ENCODE measurements at places on chromosomes 2 and 18.

DNA sequence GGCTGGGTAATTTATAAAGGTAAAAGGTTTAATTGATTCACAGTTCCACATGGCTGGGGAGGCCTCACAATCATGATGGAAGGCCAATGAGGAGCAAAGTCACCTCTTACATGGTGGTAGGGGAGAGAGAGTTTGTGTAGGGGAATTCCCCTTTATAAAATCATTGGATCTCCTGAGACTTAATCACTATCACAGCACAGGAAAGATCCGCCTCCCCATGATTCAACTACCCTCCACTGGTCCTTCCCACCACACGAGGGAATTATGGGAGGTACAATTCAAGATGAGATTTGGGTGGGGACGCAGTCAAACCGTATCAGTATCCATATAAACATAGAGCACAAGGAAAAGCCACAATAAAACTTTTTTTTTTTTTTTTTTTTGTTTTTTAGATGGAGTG, 172.6 kb upstream of the PIEZO2 start:
- no peak for DNase-seq

GRCh38 chr2:11142987-11143386, 12.3 kb upstream of the SLC66A3 start:
- no peak for DNase-seq

GRCh38 chr2:126634273-126634861, 21.6 kb upstream of the GYPC start:
- peak; percentile 37 for DNase-seq

GRCh38 chr2:120898496-120898895, 162.8 kb downstream of the GLI2 start:
- no peak for DNase-seq

DNA sequence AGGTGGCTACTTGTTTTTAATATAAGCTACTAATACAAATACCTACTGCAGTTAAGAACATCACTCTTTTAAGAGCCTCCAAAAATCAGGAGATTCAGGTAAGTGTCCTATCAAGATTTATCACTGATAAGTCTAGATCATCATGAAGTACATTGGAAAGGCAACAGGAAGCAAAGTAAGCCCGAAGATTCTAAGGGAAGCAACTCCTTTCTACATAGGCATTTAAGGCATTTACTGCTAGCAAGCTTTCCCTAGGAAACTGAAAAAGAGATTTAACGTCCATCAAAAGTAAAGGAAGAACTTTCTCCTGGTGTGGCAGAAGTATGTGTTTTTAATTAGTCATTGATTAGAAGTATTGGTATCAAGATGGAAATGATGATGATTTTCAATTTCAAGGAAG, 3.7 kb downstream of the STK17B start:
- no peak for DNase-seq

DNA sequence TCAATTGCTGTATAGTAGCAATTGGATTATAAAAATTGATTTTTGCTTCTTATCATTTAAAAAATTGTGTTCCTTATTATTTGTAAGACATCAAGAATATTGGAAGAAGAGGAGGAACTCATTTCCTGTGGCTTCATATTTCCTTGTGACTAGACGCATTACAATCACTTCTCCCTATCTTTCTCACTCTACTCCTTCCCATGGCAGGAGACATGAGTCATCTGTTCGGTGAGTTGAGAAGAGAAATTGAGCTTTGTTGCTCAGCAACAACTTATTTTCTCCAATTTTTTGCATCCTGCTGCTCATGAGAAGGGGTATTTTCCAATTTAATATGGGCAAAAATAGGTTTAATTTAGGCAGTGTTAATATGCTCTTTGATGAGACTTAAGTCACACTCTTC, 1783.9 kb downstream of the SUCLG1 start:
- DNase-seq: no peak

DNA sequence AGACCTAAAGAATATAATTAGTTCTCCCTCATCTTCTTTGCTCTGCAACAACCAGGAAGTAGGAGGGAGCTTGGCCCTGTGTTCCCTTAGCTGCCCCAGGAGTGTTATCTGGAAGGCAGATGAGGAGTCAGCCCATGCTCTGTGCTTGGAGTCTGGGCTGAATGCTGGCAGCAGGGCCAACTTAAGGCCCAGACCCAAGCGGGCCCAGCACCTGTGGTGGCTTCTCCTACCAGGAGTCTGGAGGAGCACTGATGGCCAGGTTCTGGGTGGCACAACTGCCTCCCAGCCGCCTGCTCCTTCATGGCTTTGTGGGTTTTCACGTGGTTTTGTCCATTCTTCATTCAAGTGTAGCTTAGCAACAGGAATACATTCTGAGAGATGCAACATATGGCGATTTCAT, 1910.7 kb upstream of the LRRTM1 start:
- DNase-seq: no peak

GRCh38 chr2:208280933-208281332, 14.9 kb downstream of the PIKFYVE start:
- peak; percentile 22 for DNase-seq

- DNase-seq: no peak
Measured at GRCh38 chr2:141490886-141491285, 639.9 kb downstream of the LRP1B start.

DNA sequence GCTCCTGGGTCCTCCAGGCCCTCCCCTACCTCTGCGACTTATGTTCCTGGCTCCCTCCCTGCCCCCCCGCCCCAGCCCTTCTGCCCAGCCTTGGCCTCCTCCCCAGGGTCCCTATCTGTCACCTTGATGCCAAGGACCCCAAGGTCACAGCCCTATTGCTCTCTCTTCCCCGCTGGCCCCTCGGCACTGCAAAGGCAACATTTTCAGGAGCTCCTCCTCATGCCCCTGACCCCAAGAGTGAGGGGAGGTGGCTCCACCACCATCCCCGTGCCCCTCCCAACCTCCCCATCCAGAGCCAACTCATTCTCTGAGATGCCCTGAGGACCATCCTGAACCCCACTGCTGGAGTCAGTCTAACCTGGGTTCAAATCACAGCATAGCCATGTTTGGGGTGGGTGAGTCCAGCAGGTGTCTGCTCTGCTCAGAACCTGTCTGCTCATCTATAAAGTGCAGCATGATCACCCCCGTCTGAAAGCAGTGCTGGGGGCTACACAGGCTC, 11.7 kb downstream of the LIMS2 start:
- DNase-seq: no peak

DNA sequence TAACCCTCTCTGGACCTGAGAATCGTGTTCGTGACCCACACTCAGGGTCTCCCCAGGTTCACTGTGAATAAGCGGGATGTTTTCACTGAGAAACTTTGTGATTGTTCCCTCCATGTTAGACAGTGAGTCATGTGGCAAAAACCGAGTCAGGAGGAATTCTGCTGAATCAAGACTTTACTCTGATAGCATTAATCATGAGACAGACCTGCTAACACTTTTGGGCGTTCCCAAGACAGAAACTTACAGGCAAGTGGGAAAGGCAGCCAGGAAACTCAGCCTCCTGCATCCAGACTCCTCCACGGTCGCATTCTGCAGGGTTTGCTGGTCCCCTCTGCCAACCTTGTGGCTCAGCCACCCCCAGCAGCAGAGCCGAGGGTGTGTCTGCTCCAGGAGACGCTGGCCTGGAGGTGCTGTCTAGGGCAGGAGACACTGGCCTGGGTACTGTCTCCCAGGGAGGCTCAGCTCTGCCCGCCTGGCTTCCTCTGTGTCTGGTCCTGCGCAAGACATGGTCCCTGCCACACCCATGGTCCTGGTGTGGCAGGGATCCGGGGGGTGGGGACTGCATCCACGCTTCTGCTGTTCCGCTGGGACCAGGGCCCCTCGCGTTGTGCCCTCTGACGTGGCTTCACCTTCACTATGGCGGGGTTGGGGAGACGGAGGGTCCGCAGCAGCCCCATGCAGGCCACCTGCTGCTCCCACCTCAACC, 177.4 kb downstream of the TWIST2 start:
- no peak for DNase-seq

DNA sequence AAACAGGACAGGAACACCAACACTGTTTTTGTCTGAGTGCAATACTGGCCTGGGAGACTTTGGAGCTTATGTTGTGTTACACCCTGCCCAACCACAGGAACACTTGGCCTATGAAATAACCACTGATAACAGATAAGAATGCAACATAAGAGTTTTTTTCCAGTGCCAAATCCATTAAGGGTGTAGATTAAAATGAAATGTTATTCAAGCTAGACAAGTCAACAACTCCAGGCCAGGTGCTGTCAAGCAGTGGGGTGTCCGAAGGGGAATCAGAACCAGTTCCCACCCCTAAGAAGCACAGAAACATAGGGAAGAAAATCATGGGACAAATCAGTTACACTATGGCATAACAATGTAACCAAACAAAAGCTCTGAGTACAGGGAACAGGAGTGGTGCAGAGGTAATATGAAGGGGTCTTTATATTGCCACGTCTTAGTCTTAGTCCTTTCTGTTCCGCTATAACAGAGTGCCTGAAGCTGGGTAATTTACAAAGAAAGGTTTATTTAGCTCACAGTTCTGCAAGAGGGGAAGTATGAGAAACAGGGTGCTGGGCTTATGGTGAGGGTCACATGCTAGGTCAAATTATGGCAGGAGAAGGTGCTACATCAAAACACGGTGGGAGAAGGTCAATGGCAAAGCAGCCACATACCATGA, 3.8 kb downstream of the AFG3L2 start:
- DNase-seq: no peak

DNA sequence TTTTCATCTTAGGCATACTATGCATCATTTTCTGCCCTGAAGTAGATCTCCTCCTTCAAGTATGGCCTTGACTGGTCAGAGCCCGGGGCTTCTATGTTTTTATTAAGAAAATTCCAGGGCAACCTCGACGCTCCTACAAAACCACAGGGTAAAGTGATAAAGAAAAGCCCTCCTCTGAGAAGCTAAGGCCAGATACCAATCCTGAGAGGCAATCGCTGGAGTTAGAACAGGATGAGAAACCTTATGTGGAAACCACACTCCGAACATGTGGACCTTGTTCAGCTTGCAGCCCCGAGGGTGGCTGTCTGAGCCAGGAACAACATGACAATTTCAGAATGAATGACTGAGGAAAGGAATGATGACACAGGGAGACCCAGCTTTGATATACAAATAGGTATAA, 35.6 kb downstream of the RMC1 start:
- DNase-seq: no peak

GRCh38 chr2:95376311-95377215, 25.9 kb upstream of the FAHD2A start:
- no peak for DNase-seq

GRCh38 chr18:47149457-47150028, 757 bp downstream of the HDHD2 start:
- DNase-seq: no peak

- no peak for DNase-seq
Measured at GRCh38 chr2:100197631-100198153, 55.3 kb upstream of the AFF3 start.

DNA sequence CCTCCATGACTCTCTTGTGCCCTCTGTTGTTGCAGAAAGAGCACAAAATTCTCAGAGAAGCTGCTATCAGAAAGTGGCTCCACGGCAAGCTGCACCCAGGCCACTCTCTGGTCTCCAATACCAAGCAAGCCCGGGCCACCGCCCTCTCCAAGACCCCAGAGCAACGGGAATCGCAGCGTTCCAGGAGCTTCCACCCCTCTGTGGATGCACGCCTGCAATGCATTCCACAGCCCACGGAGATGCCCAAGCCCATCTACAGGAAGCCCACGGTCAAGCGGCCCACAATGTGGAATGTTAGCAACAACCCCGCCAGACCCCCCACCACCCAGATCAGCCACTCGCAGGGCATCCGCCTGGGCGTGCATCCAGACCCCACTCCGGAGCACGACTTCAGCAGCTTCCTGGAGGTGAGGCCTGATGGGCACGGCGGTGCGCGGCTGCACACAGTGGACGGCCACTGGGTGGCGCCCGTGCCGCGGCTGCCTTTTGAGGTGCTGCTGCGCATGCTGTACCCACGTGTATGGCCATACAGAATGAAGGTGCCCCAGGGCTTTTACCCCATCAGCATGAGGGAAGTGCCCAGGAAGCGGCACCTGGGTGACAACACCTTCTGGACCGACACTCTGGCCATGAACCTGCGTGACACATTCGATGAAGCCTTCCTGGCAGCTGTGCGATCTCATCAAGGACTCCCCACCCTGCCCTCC, 6.3 kb downstream of the ANKRD53 start:
- DNase-seq: peak; percentile 89

- DNase-seq: no peak
Measured at GRCh38 chr2:26492749-26493515, 15.0 kb upstream of the OTOF start.

DNA sequence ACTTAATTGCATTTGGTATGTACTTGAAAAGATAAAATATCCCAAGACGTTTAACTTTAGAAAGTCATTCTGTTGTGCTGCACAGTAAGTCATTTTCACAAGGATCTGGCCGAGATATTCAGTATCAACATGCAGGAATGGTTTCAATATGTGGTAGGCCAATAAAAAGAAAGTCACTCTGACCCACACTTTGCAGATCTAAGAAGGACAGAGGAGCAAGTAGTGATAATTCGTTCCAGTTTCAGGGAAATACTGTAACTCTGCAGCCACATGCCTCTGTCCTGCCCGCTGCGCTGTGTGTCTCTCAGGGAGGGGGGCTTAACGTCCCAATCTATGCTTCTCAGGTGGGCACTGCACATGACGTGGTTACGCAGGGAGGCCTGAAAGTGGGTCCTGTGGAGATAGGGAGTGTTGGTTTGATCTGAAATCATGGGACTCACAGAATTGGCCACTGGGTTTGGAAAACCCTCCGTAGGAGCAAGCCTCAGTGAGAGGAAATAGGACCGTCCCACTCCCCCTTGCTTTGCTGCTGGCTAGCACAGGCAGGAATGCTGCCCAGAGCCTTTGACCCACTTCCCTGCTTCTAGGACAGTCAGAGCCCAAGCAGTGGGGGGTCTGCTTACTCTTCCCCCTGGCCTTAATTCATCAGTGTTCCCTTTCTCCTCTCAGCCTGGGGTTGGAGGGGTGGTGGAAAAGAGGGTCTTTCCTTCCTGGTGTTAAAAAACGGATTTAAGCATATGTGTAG, 314.7 kb upstream of the SPRED2 start:
- DNase-seq: no peak

- DNase-seq: peak; percentile 34
Measured at GRCh38 chr2:163736433-163737189, 803 bp upstream of the FIGN start.

DNA sequence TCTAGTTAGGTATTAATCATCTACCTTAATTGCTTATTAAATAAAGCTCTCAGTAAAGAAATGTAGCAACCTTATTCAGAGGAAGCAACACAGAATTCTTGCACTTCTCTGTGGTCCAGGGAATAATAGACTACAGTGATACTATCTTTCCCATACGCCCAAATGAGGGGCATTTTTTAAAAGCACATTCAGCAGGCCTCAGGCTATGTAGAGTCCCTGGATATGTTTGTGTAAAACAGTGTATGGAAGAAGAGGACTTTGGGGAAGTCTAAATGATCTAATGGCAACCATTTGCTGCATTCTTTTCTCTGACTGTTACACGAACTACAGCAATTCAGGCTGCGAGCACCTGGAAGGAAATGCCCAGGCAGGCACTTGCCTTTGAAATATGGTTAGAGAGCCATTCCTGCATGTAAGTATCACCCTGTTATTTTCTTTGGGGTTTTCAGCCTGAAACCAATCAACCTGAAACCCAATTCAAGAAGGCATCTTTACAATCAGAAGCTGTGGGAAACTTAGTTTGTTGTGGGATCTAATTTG, 1814.7 kb upstream of the CELF4 start:
- DNase-seq: no peak

GRCh38 chr2:60662781-60663180, 93.3 kb upstream of the PAPOLG start:
- DNase-seq: no peak

Measured in GM20000 (cell line).